Liver (tissue), 10 donors: ENCODE measurements at places on chromosomes 7 and 10. TPM values are rescaled to one million over a fixed set of nuclear protein-coding genes. Genes with fewer than 3 reads are reported as not detected.

DNA sequence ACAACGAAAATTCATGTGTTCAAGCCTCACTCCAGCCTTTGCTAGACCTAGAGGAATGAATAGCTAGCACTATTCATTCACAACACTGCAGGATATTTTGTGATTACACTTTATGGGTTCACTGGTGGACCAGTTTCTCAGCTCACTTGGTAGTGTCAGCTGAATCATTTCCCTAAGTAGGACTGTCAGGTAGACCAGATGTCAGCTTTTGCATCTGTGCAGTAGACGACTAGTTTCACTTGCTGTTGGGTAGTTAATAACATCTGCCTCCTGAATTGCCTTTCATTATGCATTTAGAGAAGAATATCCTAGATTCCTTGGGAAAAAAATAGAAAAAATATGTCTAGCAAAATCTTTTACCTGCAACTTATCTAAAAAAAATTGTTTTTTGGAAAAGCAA, 296.4 kb downstream of the ADARB2 start:
- DNase-seq: no peak
- no peaks in the 10 kb centered on the region for H3K4me1 ChIP-seq
- no peak overlapping the region for H3K4me3 ChIP-seq
- H3K27me3 ChIP-seq: no peaks in the 10 kb centered on the region
- no peak overlapping the region for H3K27ac ChIP-seq

MYL7 gene
- not detected for total RNA-seq

DNA sequence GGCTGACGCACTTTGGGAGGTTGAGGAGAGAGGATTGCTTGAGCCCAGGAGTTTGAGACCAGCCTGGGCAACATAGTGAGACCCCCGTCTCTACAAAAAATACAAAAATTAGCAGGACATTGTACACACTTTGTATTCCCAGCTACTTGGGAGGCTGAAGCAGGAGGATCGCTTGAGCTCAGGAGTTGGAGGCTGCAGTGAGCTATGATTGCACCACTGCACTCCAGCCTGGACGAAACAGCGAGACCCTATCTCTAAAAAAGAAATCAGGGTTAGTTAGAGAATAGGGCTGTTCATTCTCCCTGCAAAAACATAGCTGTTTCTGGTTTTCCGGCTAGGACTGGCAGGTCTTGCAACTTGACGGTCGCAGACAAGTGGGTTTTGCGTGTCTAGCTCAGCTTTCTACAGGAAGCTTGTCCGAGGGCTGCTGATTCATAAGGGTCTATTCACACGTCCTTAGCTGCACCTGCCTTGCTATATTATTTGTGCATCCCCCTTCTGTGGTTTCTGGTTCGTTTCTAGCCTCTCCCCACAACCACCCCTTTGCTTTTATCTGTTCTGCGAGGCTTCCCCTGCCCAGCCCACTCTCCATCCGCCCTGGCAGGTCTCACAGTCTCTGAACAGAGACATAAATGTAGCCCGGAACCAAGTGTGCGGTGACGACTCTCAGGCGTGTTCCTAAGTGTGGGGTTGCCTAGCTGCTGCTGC, 10.7 kb downstream of the AMZ1 start:
- H3K4me1 ChIP-seq: peaks cover 5% of the 10 kb centered on the region
- no peak overlapping the region for H3K27ac ChIP-seq
- no peaks in the 10 kb centered on the region for H3K27me3 ChIP-seq
- no peaks in the 10 kb centered on the region for H3K36me3 ChIP-seq
- H3K4me3 ChIP-seq: no peak overlapping the region

- H3K36me3 ChIP-seq: peaks cover 2% of the 10 kb centered on the region
- no peak for DNase-seq
- H3K27me3 ChIP-seq: no peaks in the 10 kb centered on the region
- no peak overlapping the region for H3K27ac ChIP-seq
- H3K4me1 ChIP-seq: no peaks in the 10 kb centered on the region
Observed at GRCh38 chr10:74640134-74640921, 186.1 kb upstream of the KAT6B start.

TRIM74 gene
- not detected for total RNA-seq
